ENCODE measurements at places on chromosomes 1 and 21. TPM values are rescaled to one million over a fixed set of nuclear protein-coding genes. Genes with fewer than 3 reads are reported as not detected.

Gene GABPB2
- 8.4 TPM for total RNA-seq

Gene UBAP2L
- 90.2 TPM for total RNA-seq

Gene HSD3B2
- total RNA-seq: not detected

Gene ZBTB8B
- total RNA-seq: not detected

Gene MEX3A
- total RNA-seq: 0.24 TPM

Gene CGN
- total RNA-seq: 0.22 TPM

Gene DYNLT5
- total RNA-seq: 1.6 TPM

Gene BEND5
- total RNA-seq: 4.6 TPM
